Activated T-cell treated with anti-CD3 and anti-CD28 coated beads, Interleukin-2, amount 50 U/mL, for 72 hours (primary cell): ENCODE measurements at places on chromosomes 3 and 15. TPM values are rescaled to one million over a fixed set of nuclear protein-coding genes. Genes with fewer than 3 reads are reported as not detected.

DNA sequence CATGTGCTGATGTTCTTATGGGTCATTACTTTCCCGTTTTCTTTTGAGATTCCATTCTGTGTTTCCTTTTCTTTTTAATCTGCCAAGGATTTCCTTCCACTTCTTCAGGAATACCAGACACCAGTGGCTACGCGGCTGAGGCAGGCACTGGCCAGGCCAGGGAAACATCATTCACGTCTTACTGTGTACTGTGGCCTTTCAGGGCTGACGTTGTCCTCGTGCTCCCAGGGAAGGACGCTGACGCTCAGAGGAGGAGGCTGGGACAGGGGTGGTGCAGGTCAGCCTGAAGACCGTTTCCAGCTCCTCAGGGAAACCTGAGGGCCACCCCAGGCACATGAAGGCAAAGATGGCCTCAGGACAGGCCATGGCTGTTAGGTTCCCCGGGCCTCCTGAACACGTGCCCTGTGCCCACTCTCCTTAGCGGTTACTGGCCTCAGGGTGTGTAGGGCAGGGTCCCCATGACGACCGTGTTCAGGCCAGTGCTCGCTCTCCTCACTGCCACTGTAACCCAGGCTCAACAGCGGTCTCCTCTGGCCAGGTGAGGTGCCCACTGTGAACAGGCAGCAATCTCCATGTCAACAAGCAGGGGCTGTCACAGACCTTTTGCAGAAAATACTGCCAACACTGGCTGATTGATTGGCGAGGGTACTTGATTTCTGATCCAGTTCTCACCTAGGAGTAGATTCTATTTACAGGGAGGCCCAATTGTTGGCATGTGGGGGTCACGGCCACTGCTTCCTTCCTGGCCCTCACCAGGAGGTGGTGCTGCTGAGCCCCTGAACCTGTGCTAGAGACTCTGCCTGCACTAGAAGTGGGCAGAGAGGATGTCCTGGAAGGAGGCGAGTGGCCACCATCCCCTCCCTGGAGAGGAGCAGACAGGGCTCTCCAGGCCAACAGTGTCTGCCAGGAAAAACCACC, 169.5 kb downstream of the ATP10A start:
- peak; percentile 23 for DNase-seq

Gene SEMA6D
- not detected for total RNA-seq

DNA sequence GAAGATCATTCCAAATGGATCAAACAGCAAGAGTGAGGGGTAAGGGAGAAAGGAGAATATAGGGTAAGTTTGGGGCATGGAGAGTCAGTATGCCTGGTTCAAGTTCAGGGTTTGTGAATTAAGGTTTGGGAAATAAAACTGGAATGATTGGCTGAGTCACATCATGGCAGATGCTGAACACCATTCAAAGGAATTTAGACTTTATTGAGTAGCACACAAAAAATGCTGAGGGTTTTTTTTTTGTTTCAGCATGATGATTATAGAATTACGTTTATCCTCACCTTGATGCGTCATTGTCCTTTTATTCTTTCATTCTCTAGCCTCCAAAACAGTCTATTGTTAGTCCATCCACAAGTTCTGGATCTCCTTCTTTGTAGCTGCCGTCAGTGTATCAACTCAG, 220.0 kb upstream of the UMPS start:
- DNase-seq: no peak

Gene SLC33A1
- 30.0 TPM for total RNA-seq

Gene TMC3
- total RNA-seq: not detected

Gene GOLGA6A
- 0.46 TPM for total RNA-seq

GRCh38 chr15:67579164-67579563, 36.7 kb downstream of the MAP2K5 start:
- no peak for DNase-seq

DNA sequence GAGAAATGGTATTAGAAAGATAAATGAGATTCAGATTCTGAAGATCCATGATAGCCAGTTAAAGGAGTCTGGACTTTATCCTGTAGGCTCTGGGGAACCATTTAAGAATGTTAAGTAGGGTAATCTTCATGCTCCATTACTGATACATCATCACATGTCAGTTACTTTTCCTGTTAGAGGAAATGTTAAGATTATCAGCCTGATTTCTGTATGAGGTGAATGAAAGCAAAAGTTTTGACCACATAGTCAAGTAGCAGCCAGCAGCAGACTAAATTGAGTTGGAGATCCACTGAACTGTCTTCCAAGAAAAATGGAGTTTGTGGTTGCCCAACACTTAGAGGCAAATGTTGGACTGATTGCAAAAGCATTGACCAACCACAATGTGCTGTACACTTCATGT, 4.7 kb upstream of the COPB2 start:
- DNase-seq: no peak

DNA sequence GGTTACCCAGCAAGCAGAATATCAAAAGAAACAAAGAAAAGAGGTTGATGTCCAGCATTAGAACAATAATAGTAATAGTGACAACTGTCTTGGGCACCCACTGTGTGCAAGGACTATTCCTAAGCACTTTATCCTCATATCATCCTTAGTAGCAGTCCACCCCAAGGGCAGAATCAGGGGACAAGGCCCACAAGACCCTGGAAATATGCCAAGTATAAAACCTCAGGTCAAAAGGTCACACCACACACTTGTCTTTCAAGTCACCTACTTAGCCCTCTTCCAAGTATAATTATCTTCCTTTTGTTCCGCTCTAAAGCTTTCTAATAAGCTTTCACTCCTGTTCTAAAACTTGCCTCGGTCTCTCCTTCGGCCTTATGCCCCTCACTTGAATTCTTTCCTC, 124.0 kb upstream of the STT3B start:
- DNase-seq: no peak

DNA sequence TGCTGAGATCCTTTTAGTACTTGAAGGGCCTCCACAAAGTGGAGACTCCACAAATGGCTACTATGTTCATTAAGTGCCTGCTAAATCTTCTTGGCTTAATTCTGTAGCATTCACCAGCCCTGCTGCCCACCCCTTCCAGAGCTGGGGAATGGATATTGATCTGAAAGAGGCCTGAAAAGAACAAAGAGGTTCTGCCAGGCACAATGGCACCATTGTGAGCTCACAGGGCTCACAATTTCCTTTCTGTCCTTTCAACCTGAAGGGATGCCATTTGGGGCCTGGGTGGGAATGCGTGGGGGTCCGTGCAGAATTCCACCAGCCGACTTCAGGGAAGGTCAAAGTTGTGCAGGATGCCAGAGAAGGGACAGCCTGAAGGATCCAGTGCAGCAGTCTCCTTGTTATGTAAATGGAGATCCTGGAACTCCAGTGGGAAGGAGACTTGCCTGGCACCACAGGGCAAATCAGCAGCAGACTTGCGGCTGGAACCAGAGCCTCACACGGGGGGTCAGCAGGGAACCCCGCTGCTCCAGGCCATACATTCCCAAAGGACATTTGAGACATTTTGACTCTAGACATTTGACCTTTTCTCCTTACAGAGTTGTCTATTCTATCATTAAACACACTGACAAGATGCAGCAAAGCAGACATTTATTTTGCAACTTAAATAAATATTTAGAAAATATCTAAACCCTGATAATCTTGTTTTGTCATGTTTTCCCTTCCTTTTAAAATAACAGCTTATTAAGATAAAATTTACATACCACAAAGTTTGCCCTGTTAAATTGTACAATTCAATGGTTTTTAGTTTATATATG, 21.5 kb upstream of the MORF4L1 start:
- no peak for DNase-seq

- DNase-seq: no peak
Measured at GRCh38 chr3:140160553-140160952, 225.6 kb downstream of the CLSTN2 start.

GRCh38 chr15:70058642-70059360, 38.9 kb downstream of the TLE3 start:
- no peak for DNase-seq

Gene KCNMB3
- total RNA-seq: 0.89 TPM

DNA sequence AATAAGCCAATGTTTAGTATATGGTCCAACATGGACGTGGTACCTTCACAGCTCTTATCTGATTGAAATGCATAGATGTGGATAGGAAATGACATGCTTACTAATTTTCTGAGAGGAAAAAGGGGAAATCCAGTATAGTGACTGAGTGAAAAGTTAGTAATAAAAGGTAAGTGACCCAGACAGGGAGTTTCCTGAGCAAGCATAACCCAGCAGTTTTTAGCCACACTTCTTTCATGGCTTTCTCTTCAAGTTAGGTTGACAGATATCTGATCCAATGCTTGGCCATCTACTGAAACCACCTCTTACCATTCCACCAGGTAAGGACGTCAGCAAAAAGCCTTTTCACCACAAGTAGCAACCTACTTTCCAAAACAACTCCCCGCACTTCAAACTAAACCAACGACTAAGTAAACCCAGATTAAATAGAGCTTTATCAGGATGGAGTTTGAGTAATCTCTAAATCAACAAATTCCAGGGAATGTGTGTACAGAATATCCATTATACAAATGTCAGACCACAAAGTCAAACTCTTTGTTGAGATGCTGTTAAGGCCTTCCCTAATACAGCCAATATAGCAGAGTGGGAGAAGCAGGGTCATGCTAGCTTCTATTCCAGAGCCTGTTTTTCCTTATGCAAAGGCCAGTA, 329.7 kb downstream of the RORA start:
- peak; percentile 59 for DNase-seq
